ENCODE measurements at places on chromosomes 16 and 17.

GRCh38 chr17:80279895-80280294, 19.2 kb downstream of the RNF213 start:
- DNase-seq = peak; percentile 51

- DNase-seq = peak; percentile 45
Observed at GRCh38 chr17:16491703-16492612, at the start of gene LRRC75A. Gene LRRC75A (minus strand): TSS chr17:16492193. CDS start chr17:16491990, 203 bp downstream.

- peak; percentile 8 for DNase-seq
Observed at GRCh38 chr17:59160157-59161025, 4.8 kb downstream of the PRR11 start.

GRCh38 chr16:30740364-30741251, 7.6 kb upstream of the PHKG2 start:
- DNase-seq = peak; percentile 83

DNA sequence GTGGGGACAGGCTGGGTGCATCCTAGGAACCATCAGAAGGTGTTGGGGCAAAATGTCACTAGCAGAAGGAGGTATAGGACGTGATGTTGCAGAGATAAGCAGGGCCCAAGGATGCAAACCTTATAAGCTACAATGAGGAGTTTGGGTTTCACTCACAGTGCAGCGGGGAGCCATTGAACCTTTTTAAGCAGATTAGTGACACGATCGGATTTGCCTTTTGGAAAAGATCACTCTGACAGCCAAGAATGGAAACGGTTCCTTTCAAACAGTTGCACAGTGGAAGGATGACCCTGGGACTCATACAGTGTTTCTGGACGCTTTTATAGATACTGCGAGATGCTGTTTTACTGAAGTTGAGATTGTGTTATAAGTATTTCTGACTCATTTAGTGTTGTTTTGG, 131.8 kb upstream of the CACNG3 start:
- DNase-seq = no peak

DNA sequence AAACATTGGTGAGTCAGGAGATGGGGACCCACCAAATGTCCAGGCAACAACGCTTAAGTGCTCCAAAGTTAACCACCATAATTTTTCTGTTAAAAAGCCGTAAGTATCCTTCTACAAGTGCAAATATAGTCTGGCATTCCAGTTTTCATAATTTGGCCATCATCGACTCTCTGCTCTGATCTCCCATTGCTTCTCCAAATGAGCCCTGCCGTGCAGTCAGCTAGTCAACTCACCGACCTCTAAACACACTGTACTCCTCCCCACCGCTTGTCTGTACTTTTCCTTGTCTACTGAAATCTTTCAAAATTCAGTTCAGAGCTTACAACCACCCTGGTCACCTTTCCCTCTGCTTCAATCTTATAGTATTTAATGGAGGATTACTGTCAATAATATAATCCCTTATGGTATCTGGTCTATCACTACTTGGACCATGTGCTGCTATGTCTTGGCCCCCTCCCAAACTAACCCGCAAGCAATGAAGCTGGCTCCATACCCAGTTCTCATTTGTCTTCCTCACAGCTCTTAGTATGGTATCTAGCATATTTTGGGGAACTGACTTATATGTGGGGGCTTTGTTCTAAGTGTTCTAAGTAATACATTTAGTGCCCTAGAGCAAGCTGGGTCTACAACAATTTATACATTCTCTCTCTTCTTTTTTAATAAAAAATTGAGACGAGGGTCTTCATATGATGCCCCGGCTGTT, 52.7 kb upstream of the SLC25A19 start:
- DNase-seq = no peak

DNA sequence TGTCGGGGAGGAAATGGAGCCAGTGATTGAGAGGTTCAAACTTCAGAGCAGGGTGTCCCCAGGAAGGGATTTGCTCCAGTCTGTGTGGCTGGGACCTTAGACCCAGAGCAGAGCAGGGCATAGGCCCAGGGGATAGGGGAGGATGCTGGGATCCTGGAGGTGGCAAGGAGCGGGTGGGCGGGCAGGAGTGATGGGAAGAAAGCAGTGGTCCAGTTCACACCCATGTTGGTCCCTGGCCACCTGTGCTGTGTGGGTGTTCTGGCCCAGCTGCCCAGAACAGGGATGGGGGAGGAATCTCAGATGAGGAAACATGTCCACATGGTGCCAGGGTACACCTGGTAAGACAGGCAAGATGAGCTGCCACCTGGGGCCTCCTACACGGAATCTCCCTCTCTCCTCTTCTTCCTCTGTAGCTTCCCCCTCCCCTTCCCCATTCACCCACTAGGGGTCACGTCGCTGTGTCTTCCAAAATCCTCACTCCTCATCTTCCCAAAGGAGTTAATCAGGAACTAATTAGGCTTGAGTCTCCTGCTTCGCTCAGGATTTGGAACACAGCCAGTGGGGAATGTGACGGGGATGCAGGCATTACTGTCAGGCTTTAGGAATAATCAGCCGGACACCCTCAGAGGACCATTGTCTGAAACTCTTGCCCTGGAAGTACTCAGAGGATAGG, 2.3 kb downstream of the BEAN1 start:
- DNase-seq = no peak

- no peak for DNase-seq
Observed at GRCh38 chr16:86680661-86681030, 102.3 kb downstream of the FOXL1 start.

DNA sequence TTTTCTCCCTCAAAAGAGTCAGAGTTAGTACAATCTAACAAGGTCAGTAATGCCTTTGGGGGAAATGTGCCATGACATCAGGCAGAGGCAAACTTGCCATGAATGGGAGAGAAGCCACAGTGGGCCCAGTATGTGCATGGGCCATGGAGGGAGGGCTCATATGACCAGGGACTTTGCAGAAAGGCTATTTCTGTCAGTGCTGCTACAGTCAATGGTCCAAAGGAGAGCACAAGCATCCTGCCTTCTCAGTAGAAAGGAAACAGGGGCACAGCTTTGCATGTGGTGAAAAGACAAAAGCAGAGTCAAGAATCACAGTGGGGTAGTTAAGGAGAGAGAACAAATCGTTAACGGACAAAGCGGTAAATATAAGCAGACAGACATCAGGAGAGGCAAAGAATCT, 11.2 kb upstream of the CORO6 start:
- DNase-seq = no peak

DNA sequence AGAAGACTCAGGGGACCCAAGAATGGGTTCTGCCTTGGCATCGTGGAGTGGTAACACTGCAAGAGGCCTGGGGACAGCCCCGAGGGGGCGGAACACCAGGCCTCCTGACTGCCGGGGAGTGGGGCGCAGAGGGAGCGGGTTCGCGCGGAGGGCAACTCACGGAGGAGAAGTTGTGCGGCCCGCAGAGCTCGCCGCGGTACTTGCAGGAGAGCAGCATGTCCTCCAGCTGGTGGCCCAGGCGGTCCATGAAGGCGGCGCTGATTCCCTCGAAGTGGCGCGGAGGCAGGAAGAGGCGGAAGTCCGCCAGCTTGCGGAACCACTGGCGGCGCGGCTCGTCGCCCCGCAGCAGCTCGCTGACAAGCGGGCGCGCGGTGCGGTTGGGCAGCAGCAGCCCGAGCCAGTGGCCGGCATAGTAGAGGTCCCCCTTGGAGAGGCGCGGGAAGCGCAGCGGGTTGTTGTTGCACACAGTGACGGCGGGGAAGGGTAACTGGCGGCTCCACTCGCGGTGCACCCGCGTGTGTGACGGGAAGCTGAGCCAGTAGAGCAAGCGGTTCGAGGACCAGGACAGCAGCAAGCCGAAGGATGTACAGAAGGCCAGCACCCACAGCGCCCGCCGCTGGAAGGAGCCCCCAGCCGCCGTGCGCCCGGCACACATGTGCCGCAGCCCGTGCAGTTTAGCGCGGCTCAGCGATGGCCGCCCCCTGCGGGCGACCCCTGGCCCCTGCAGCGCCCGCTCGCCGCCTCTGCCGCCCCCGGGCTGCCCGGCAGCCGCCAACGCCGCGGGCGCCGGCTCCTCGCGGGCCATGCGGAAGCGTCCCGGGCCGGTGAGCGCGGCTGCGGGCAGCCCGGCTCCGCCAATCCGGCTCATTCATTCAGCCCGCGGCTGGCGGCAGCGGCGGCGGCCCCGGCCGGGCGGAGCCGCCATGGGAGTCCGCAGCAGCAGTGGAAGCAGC, 1.6 kb downstream of the ASIC2 start:
- DNase-seq = no peak

- peak; percentile 94 for DNase-seq
Observed at GRCh38 chr17:836151-836550, 54.0 kb downstream of the MRM3 start.

GRCh38 chr16:70712942-70713341, 27.1 kb upstream of the MTSS2 start:
- no peak for DNase-seq

DNA sequence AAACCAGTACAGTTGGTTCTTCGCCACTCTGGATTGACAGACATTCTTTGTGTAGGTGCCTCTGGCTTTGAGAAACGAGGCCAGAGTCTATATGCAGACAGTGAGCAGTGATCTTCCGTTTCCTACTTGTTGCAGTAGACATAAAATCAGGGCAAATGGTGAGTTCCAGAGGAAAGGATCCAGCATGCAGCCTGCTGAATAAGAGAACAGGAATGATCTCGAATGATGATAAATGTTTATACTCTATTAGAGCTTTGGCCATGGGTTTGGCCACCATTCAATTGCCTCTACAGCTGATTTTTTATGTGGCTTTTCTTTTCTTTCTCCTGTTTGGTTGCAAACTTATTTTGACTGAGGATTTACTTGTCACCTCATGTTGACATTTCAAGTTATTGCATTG, 286.7 kb downstream of the IRX3 start:
- no peak for DNase-seq

DNA sequence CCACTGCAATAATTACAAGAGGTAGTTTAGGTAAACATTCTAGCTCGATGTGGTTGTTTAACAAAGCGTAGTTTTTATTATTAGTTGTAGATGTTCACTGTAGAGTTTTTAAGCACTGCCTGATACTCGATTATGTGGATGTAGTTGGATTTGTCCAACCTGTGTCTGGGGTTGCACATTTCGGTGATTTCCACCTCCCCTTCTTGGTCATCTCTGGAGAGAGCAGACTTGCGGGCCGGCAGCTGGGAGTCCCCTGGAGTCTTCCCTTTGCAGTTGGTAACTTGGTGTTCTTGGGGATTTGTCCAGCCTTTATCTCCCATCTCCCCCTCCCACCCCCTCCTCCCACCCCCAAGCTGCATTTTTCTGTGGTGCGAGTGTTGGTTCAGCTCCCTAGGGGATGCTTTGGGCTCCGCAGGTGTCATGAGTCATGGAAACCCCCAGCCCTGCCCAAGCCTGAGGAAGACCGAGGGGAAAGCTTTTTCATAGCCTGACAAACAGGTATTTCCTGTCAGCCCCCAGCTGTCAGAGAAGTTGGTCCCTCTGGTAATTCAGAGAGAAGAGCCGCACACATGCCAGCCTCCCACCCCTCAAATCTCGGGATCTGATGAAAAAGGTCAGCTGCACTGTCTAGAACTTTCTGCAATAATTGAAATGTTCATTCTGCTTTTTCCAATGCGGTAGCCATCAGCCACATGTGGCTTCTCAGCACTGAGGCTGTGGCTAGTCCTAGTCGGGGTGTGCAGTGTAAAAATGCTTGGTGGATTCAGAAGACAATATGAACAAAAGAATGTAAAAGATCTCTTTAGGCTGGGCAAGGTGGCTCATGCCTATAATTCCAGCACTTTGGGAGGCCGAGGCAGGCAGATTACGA, 50.3 kb downstream of the KSR1 start:
- DNase-seq = no peak

- peak; percentile 67 for DNase-seq
Observed at GRCh38 chr16:50497592-50497991, 50.6 kb upstream of the NKD1 start.

- DNase-seq = no peak
Observed at GRCh38 chr17:33497623-33498022, 204.5 kb upstream of the ASIC2 start.

DNA sequence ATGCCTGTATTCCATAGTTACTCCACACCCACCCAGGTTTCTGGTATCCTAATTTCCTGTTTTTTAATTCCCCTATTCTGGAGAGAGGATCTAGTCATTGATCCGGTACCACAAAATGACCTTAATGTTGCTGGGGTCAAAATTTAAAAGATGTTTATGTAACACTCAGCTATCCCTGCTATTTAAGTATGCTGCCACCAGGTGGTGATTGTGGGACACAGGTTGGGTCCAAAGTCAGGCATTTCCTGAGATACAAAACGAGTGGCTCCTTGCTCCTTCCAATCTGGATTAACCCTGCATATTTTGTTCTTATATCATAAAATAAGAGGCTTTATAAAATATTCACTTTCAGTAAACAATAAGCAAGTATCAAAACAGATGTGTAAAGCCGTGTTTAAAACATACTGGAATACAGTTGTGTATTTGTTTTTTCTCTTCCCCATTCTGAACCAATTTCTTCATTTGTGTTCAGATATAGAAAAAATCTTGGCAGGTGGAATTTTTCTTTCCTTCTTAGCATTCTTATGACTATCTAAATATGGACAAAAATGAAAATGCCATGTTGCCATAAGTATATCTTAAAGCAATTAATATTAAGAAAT, 16.3 kb downstream of the HS3ST4 start:
- DNase-seq = peak; percentile 16

- DNase-seq = no peak
Observed at GRCh38 chr16:12583237-12583897, 220.3 kb downstream of the CPPED1 start.

- DNase-seq = no peak
Observed at GRCh38 chr17:55342800-55343585, 78.2 kb downstream of the HLF start.

GRCh38 chr16:695355-696089, 5.3 kb upstream of the WDR24 start:
- DNase-seq = no peak

- no peak for DNase-seq
Observed at GRCh38 chr17:81336930-81337325, 41.8 kb upstream of the SLC38A10 start.

GRCh38 chr16:23301251-23302044, 654 bp upstream of the SCNN1B start:
- no peak for DNase-seq

GRCh38 chr17:79305768-79306423, 231.3 kb downstream of the ENGASE start:
- DNase-seq = no peak

DNA sequence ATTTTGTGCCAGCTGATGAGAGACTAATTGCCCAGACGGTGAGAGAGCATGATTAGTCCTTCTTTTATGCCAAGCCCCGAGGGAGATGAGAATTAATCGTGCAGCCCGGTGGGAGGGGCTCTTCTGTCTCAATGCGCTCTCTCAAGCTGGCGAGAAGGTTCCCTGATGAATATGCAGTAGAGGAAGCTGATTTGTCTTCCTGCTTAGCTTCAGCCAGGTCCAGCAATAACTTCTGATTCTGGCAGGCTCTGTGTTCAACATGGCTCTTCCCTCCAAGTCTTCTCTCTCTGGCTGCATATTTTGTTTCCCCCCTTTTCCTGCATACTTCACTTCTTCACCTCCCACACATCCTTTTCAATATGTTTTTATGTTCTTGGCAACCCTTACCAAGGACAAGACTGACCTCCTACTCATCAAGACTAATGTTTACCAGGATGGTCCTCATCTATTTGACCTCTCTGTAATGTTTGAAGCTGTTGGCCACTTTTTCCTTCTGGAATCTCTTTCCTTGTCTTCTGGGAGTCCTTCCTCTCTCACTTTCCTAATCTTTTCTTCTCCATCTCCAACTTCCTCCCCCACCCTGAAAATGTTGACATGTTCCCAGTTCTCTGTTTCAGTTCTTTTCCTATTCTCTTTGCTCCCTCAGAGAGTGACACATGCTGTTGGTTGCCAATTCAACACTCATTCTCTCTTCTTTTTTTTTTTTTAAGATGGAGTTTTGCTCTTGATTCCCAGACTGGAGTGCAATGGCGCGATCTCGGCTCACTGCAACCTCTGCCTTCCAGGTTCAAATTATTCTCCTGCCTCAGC, 33.1 kb downstream of the ARL4D start:
- no peak for DNase-seq

GRCh38 chr17:18156171-18156975, 27.3 kb upstream of the ALKBH5 start:
- DNase-seq = no peak

All from RPMI7951 (cell line).